ENCODE measurements at places on chromosomes 12 and 14.

DNA sequence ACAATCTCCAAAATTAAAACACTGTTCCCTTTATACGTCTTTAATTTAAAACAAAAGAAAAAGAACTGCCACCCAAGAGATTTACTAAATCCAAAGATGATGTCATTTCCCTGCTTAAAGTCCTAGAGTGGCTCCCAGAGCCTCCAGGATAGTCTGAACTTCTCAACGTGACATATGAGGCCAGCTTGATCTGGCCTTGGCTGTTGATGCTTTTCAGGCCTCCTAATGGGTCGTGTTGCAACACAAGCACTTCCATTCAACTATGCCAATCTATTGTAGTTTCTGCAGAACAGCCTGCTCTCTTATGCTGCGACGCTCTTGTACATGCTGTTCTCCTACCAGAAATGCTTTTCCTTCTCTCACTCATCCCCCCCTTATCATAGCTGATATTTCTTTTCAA is 35.7 kb downstream of the LGR5 start:
- DNase-seq: no peak

DNA sequence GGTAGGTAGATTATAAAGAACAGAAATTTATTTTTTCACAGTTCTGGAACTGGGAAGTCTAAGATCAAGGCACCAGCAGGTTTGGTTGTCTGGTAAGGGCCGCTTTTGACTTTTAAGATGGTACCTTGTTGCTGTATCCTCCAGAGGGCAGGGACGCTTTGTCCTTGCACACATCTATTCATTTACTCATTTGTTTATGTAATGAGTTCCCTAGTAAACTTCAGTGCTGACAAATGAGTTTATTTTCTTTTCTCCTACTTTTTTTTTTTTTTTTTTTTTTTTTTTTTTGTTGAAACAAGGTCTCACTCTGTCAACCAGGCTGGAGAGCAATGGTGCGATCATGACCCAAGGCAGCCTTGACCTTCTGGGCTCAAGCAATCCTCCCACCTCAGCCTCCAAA is 195.7 kb downstream of the FBXL14 start:
- no peak for DNase-seq

DNA sequence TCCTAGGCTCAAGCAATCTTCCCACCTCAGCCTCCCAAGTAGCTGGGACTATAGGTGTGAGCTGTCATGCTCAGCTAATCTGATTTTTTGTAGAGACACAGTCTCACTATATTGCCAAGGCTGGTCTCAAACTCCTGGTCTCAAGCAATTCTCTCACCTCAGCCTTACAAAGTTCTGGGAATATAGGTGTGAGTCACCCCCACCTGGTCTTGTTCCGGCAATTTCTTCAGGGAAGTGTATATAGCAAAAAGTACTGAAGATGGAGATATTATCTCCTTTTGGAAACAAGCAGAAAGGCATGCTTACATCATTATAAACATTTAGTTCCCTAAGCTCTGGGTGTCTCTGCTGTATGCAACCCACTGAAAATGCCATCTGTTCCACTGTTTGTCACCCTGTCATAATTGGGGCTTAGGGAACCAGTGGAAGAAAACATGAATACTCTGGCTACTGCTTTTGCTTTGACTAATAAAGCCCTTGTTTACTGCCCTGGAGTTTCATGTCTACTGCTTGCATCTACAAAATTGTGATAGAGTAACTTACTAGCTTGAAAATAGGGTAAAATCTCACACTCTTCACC is 940.2 kb downstream of the GALC start:
- DNase-seq: no peak

GRCh38 chr12:11702959-11703358 is 53.5 kb downstream of the ETV6 start:
- DNase-seq: no peak

Data from stimulated activated CD4-positive, alpha-beta T cell treated with anti-CD3 and anti-CD28 coated beads, Interleukin-15, amount 100 ng/mL, for 1 hour (primary cell).